ENCODE measurements at places on chromosomes 11 and 22.

DNA sequence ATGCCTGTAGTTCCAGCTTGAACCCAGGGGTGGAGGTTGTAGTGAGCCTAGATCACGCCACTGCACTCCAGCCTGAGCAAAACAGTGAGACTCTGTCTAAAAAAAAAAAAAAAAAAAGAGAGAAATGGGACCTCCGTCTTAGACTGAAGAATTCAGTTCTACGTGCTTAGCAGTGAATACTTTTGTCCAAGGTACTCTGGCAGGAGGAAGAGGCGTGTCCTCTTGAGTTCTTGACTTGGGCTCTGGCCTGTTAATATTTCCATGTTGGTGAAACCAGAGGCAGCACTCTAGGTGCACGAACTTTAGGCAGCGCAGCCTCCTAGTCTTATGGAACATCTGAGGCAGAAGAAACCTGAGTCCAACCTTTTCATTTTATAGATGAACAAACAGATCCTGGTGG lies 2.4 kb downstream of the HMBS start:
- no peak for DNase-seq

DNA sequence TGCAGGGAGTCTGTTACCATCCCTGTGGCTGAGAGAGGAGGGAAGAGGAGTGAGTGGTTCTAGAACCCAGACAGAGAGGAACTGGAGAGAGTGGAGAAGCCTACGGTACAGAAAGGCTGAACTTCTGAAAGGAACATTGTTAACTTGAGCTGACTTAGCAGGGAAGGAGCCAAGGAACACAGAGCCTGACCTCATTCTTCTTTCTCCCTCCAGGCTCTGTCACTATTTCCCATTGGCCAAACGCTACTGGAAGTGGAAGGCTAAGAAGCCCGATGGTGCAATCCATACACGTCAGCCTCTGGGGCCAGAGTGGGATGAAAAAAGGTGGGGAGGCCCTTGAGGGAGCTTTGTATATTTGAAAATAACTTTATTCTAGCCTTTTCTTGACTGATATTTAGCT lies 16.5 kb upstream of the WT1 start:
- no peak for DNase-seq

DNA sequence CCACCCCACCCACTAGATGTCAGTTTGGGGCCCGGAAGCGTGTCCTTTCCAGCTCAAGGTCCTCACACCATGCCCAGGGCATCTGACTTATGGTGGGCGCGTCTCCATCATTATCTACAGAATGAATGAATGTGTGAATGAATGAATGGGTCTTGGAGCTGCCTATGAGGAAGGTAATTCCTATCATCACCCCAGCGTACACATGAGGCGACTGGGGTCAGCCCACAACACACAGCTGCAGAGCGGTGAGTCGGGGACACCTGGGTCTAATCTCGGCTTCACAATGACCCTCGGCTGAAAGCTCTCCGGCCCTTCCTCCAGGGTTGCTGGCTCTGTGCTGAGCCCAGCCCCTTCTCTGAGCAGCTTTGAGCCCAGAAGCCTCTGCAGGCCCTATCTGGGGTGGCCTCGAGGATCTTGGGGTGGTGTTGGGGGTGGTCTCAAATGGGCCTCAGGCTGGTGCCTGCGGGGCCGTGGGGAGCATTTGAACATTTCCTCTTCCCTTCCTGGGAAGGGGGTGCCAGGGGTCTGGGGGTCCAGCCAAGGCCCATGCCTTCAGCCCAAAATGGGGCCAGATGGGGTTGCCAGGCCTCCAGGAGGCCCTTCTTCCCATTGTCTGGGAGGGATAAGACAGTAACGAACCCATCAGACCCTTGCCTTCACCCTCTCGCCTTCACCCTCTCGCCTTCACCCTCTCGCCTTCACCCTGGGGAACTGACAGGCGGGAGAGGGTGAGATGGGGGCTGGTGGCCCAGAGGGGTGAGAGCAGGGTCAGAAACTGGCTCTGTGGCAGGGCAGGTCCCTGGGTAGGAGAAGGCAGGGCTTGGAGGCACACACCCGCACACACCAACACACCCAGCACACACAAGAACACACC lies 82.4 kb downstream of the MYEOV start:
- peak; percentile 42 for DNase-seq

DNA sequence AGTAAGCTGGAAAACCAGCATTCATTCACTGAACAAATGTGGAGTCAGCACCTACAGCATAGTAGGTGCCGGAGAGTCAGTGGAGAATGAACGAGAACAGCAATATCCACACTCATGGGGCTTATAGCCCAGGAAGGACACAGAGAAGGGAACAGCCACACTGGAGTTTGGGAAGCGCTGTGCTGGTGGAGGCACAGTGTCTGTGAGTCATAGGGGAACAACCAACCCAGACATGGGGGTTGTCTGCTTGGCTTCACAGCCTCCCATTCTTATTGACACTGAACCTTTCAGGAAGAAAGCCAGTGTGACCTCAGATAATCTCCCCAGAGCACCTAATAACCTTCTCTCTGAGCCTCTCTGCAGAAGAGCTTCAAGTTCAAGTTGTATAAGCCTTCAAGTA lies 56.6 kb upstream of the UBASH3B start:
- no peak for DNase-seq

DNA sequence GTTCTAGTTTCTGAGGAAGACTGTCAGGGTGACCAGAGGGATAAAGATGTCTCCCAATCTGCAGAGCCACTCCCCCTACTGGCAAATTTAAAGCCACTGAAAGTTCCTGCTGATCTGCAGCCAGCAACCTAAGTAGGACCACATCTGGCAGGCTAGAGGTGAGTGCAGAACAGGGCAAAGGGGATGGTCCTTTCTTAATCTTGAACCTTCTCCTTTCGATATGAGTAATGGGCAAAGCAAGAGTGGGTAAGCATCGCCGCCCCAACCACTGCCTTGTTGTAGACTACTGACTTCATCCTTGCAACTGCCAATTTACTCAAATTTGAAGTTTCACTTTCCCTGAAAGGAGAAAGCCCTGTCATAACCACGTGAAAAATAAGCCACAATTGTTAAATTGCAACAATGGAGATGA lies 30.7 kb downstream of the SCUBE2 start:
- peak; percentile 71 for DNase-seq

GRCh38 chr11:47331454-47332302 lies 20.8 kb downstream of the MYBPC3 start:
- DNase-seq: no peak

Data from activated effector memory CD4-positive, alpha-beta T cell treated with anti-CD3 and anti-CD28 coated beads, Interleukin-2, amount 50 U/mL, for 16 hours (primary cell).